ENCODE measurements at places on chromosomes 5 and 9. TPM values are rescaled to one million over a fixed set of nuclear protein-coding genes. Genes with fewer than 3 reads are reported as not detected.

GRCh38 chr9:4760122-4760521 is 19.1 kb upstream of the AK3 start:
- DNase-seq = no peak
- H3K27me3 ChIP-seq = no peaks in the 10 kb centered on the region
- H3K4me3 ChIP-seq = no peak overlapping the region
- no peaks in the 10 kb centered on the region for H3K36me3 ChIP-seq
- H3K27ac ChIP-seq = no peak overlapping the region
- peaks cover 13% of the 10 kb centered on the region for H3K4me1 ChIP-seq

DNA sequence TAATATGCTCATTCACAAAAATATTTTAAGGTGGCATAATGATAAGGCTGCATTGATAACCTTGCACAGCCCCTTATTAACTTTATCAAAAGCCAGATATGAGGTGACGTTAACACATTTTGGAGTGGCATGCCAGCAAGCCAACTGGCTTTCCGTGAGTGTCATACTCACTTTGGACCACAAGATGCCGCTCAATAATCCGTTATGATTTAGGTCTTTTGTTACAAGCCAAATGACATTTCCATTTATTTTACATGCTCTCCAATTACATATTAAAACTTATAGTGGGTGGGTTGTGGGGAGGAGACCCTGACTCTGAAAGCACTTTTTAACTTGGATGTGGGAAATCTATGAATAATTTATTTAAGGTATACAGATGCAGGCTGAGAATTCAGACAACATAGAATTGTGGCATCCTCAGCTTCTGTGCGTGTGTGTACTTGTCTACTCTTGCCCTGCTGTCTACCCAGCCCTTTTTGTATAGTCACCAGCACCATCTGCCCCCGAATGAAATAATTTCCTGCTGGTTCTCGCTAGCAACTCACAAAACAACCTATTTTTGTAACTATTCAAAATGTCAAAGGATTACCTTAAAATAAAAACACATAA is 305.1 kb downstream of the PSAT1 start:
- H3K27me3 ChIP-seq = peaks cover 2% of the 10 kb centered on the region
- H3K4me1 ChIP-seq = peaks cover 10% of the 10 kb centered on the region
- H3K27ac ChIP-seq = no peak overlapping the region
- DNase-seq = peak; percentile 70
- no peak overlapping the region for H3K4me3 ChIP-seq

GRCh38 chr5:55600497-55601203 is 65.9 kb upstream of the PLPP1 start:
- peak overlapping the region; percentile 92 for H3K27ac ChIP-seq
- H3K4me1 ChIP-seq = peaks cover 35% of the 10 kb centered on the region
- H3K36me3 ChIP-seq = no peaks in the 10 kb centered on the region
- no peak overlapping the region for H3K4me3 ChIP-seq

- H3K36me3 ChIP-seq = no peaks in the 10 kb centered on the region
- peaks cover 17% of the 10 kb centered on the region for H3K4me1 ChIP-seq
- H3K27me3 ChIP-seq = peaks cover 3% of the 10 kb centered on the region
- no peak overlapping the region for H3K27ac ChIP-seq
- no peak for DNase-seq
- peak overlapping the region; percentile 51 for H3K4me3 ChIP-seq
Observed at GRCh38 chr5:175478008-175478383, 364 bp upstream of the SFXN1 start.

DNA sequence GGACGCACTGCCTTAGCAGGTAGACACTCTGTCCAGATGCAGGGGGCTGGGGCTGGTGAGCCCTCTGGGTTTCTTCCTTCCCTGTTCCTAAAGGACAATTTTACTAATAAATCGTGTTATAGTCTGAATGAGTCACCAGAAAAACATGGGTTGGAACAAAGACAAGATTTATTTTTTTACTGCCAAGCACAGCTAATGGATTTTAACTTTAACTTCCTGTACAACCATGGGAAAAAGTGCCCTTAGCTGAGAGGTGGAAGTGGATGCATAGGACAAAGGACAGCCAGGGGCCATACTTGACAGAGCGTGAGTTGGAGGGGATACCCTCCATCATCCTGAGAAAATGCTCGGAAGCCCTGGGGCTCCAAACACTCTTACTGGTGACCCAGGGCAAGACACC is 300.7 kb downstream of the MSX2 start:
- no peaks in the 10 kb centered on the region for H3K4me1 ChIP-seq
- no peaks in the 10 kb centered on the region for H3K27me3 ChIP-seq
- no peaks in the 10 kb centered on the region for H3K36me3 ChIP-seq
- DNase-seq = no peak

- DNase-seq = no peak
- H3K27me3 ChIP-seq = no peaks in the 10 kb centered on the region
Observed at GRCh38 chr9:74463825-74464224, 33.3 kb upstream of the RORB start.

DNA sequence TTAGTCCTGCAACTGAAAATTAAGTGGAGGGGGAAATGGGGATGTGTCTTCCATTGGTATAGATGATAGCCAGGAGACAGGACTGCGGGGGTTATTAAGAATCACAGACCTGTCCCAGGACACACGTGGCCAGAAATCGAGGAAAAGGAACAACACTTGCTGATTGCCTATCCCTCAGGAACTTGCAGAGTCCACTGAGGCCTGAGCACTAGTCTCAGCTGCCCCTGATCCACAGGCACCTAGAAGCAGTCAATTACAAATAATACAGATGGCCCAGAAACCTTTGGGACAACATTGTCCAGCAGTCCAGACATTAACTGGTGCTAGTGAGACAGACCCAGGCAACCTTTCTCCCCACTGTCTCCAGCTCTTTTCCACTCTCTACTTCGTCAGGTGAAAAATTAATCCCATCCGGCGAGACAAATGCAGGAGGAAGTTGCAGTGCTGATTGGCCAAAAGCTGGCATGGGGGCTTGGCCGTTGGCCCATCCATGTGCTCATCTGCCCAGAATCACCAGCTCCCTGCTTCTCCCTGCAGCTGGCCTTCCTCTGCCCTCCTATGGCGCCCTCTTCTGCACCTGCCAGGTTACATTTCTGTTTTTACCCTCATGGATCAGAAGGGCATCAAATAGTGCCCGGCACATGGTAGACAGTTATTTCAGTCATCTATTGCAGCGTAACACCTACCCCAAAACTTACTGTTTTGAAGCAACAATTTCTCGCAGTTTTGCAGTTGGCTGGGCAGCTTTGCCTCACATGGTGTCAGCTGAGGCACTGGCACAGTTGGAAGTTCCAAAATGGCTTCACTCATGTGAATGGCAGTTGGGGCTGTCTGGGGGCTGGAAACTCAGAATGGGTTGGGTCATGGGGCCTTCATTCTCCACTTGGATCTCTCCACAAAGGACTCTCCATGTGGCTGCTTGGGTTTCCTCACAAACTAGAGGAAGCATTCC is 3.6 kb upstream of the B4GALT1 start:
- H3K27me3 ChIP-seq = no peaks in the 10 kb centered on the region
- no peak for DNase-seq
- H3K4me1 ChIP-seq = peaks cover 26% of the 10 kb centered on the region
- no peak overlapping the region for H3K4me3 ChIP-seq

DNA sequence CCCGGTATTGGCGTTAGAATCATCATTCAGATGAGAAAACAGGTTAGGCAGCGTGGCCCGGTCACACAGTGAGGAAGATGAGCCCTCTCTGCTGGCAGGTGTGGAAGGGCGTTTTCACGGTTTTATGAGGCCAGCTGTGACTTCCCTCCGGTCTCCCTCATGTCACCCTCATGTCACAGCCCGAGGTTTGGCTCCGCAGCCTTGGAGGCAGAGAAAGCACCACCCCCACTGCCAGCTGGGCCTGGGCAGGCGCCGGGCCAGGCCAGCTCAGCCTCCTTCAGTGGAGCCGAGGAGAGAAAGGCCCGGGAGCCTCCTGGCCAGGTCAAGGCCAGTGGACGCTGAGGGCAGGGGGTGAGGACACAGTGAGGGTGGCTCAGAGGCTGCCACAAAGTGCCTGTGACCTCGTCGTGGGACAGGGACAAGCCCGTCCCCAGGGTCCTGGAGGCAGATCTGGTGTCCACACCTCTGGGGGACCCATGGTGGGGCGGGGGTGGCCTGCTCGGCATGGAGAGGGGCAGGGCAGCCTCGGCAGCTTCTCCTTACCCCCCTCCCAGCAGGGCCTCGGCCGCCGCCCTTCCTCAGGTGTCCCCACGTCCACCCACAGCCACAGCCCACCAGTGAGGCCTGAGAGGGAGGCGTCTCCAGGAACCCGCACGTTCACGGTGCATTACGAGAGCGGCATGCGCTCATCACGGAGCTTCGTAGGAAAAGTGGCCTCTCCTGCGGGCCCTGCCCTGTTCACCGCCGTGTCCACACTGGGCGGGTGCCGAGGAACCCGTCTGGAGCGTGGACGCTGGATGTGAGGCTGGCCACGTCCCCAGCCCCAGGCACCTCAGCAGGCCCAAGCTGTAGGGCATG is 32.2 kb downstream of the EXD3 start:
- DNase-seq = no peak
- H3K27ac ChIP-seq = no peak overlapping the region
- H3K4me1 ChIP-seq = peaks cover 13% of the 10 kb centered on the region
- no peak overlapping the region for H3K4me3 ChIP-seq
- H3K27me3 ChIP-seq = no peaks in the 10 kb centered on the region
- H3K36me3 ChIP-seq = peaks cover 4% of the 10 kb centered on the region

Gene GPR151
- total RNA-seq = not detected

Gene IL3
- total RNA-seq = not detected

Gene CTXN3
- not detected for total RNA-seq
